ENCODE measurements at places on chromosomes 13 and 19. TPM values are rescaled to one million over a fixed set of nuclear protein-coding genes. Genes with fewer than 3 reads are reported as not detected.

- no peak for ATAC-seq
Observed at GRCh38 chr13:111420113-111420876, 99.9 kb downstream of the TEX29 start.

DNA sequence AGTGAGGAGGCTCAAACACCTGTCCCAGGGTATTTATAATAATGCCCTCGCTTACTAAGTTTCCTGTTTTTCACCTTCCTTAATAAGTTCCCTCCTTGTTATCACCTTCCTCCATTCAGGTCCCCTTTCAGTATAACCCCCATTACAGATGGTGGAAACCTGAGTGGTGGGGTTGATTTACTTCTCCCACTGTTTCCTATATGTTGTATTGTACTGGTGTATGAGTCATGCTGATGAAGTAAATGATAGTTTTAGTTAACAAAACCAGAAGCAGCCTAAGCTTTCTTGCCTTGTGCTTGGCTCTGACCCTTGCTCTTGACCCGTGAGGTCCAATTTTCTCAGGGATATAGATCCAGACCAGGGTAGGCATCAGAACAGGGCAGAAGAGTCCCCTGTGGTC, 22.3 kb upstream of the TNFSF11 start:
- ATAC-seq = no peak

DNA sequence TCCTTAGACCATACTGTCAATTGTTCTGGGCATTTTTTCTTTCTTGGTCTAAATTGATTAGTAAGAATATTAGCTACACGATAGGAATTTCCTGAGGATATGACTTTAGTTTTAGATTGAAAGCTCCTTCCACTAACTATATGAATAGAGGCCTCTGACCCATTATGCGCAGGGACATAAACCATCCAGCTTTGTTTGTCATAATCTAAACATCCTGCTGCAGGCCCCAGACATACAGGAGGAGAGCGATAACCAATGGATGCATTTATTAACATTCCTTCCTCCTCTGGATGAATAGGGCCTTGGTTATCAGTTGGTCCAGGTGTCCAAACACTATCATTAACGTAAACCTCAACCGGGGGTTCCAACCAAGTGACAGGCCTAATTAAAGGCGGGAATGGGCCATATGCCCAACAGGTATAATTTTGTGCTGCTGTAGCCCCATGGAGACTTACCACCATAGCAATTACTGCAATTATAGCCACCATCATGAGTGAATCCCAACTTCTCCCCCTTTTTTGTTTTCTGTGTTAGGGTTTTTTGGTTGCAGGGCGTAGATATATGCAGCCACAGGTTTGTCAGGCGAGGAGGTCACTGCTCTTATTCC, 32.6 kb downstream of the CLEC4M start:
- no peak for ATAC-seq

- no peak for ATAC-seq
Observed at GRCh38 chr19:28424077-28424476, 788.9 kb downstream of the UQCRFS1 start.

- ATAC-seq = no peak
Observed at GRCh38 chr19:28075229-28075628, 1137.7 kb downstream of the UQCRFS1 start.

- no peak for ATAC-seq
Observed at GRCh38 chr13:25225970-25226369, 53.9 kb upstream of the AMER2 start.

ASPDH gene
- total RNA-seq = not detected

PIAS4 gene
- 19.3 TPM for total RNA-seq

COX7A1 gene
- 3.5 TPM for total RNA-seq

CLDN10 gene
- total RNA-seq = 0.76 TPM
